ENCODE measurements at places on chromosomes 11 and 22. TPM values are rescaled to one million over a fixed set of nuclear protein-coding genes. Genes with fewer than 3 reads are reported as not detected.

Gene EHBP1L1
- total RNA-seq: 149 TPM

Gene RIN1
- 18.8 TPM for total RNA-seq

Gene GRIK4
- not detected for total RNA-seq

DNA sequence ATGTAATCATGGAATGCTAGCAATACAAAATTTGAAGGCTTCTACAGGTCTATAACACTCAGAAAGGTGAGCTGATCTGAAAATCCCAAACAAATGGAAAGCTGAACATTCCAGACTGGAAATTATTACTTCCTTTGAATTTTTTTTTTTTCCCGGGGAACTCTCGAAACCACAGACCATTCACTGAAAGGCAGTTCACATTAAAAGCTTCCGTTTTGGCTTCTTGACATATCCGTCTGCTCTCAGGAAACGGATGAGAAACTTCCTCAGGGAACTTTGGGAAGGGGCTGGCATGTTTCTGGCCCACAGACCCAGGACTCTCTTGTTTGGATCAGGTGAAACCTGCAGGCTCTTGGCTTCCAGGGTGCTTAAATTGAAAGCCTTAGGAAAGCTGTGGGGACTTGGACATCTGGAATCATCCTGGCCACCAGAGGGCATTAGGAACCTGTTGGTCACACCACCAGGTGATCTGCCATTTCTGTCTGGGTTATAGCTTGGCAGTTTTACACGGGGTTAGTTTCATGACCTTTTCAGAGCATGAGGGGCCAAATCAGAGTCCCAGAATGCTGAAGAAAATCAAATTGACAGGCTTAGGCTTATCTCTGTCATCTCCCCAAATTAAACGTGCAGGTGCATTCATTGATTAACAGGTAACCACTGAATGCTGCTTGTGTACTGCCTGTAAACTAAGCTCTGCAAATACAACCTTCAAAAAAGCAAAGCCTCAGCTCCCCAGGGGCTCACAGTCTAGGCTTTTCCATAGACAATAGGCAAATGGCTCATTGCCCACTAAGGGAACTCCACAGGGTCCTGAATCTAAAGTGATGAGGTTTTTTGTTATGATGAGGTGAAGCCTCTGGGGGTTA lies 22.7 kb upstream of the GRAMD1B start:
- peak; percentile 85 for DNase-seq

DNA sequence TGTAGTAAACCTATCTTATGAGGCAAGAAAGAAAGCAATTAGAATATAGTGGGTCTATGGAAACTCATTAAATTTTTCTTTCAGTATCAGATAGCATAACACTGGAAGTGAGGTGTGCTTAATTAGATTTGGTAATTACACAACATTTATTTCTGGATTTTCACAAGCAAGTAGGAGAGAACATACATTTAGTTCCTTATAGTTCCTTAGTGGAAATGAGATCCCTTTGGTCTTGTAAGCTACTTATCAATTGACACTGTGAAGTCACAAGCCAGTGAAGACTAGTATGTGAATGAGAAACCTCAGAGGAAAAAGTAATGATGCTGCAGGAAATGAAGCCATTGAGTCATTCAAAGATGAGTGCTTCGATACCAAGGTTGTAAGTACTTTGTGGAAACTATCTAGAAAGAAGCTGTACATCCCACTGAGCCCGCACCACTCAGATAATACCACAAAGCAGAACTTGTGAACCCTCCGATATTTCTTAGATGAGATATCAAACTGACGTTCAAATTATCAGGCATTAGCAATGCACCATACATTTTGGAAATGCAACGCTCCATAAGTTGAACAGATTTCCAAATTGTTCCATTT lies 53.5 kb downstream of the ENTHD1 start:
- no peak for DNase-seq

DNA sequence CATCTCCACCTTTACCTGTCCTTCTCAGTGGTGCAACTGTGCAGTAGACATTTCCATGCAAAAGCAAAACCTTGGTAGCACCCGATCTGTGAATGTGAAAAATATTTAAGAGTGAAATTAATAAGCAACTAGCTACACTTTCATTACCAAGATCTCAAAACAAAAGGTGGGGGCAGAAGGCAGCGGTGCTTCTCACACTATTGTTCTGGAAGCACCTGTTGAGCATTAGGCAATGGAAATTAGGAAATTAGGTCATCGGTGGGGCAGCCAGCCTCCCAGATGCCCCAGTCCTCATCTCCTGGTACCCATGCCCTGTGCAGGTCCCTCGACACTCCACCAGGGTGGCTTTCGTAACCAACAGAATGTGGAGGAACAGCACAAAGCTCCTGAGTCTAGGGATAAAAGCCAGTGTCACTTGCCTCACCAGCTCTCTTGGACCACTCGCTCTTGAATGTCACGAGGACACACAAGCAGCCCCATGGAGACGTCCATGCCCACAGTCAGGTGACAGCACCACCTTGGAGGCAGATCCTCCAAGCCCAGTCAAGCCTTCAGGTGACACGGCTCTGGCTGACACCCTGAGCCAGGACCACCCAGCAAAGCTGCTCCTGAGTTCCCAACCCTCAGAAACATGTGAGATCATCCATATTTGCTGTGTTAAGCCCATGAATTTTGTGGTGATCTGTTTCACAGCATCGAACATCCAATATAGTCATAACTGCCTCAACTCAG lies 3.3 kb downstream of the LTO1 start:
- DNase-seq: no peak

DNA sequence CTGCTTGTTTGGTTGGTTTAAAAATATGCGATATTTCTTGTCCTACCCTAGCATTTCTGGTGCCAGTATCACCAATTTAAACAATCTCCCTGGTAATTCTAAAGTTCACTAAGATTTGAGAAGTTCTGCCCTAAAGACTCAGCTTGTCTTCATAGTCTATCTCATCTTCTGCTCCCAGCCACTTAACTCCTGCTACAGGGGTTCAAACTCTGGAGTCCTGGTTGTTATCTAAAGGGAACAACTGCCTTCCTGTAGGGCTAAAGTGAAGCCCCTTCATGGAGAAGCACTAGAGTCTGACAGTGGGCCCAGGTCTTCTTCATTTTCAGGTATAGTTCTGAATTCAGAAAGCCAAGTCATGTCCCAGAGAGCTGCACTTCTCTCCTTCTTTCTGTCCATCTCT lies 73.2 kb downstream of the CTNND1 start:
- DNase-seq: no peak

GRCh38 chr11:126608658-126609057 lies 253.2 kb downstream of the ST3GAL4 start:
- DNase-seq: no peak

- no peak for DNase-seq
Measured at GRCh38 chr11:115674937-115675544, 170.8 kb upstream of the CADM1 start.

DNA sequence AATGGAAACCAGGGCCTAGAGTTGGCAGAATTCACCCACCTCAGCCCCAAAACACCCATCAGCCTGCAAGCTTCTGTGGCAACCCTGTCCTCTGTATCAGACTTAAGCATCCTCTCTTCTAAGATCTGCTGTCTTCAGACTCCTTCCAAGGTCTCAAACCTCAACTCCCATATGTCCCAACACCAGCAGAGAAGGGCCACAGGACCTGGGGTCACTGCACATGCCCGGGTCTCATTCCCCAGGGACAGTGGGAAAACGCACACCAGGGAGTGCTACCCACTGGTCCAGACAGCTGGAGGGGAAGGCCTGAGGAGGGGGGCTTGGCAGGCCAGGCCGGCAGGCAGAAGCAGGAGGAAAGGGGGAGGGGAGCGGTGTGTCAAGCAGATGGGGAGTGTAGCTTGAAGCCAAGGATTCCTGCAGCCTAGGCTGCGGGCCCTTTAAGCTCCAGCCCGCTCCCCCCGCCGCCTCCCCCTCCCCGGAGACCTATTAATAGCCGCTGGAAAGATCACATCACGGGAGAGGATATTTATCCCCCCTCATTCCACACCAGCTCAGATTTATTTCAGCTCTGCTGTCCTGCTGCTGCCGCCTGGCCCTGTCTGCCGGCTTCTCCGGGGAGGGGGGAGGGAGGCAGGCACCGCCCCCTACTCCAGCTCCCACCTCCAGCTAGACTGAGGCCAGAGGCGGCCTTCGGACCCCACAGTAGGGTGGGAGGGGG lies 16.7 kb downstream of the BCL9L start:
- peak; percentile 60 for DNase-seq

GRCh38 chr11:96167787-96168186 lies 175.2 kb downstream of the MAML2 start:
- DNase-seq: no peak

DNA sequence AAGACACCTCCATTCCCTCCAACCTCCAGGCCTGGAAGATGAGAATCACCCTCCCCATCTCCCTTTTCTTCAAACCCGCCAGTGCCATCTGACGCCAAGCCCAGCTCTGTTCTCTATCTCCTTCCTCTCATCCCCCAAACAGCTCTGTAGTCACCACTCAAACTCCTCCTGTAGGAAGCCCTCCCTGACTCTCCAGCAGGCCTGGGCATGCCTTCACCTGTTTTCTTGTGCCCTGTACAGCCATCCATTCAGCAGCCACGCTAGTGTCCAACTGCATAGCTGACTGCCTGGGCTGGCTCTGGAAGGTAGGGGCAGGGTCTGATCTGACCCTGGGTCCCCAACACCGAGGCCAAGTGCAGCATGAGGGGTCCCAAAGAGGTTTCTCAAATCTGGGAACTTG lies 25.0 kb downstream of the GDPD5 start:
- DNase-seq: no peak

DNA sequence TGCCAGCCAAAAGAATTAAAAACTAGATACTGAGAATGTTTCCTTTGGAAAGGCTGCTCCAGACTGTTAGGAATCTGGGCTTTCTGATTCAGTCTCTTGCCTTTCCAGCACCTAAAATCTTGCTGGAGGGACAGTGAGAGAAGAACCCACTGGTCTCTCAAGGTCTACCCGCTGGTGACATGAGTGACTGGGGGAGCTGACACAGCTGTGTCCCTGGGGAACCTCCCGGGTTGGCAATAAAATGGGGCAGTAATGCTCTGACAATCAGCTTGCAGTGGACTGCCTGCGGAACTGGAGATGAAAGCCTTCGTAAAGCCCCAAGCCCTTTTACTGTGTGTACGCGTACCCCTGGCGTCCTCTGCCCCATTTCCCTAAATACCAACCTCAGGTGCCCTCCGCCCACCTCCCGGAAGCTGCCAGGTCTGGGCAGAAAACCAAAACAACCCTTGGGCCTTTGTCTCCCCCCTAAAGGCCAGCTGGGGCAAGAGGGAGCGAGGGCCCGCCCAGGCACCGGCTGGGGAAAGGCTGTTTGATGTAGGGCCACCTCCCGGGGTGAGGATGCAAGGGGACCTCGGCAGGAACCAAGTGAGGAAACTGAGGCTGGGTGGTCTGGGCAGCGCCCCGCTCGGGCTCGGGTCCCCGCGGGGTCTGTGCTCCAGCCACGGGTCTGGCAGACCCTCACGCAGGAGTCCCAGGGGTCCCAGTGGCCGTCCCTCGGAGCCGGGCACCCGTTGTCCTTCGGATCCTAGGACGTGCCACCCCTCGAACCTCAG lies 741 bp downstream of the CARS1 start:
- peak; percentile 42 for DNase-seq

DNA sequence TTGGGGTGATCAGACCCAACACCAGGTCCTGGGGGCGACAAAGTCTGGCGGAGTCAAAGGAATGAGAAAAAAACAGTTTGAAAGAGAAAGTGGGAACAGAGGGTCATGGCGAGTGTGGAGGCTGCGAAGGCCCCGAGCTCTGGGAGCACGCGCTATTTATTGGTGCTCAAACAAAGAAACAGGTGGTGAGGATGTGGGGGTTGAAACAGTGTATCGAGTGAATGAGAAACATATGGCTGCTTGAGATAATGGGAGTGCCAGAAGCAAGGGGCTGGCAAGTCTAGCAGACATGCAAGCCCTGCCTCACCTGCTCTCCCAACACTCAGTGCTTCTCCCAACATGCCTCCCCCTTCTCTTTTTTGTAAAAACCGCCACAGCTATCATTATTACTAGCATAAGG lies 7.8 kb upstream of the DUSP18 start:
- no peak for DNase-seq

- no peak for DNase-seq
Measured at GRCh38 chr11:16846305-16846704, 107.9 kb downstream of the C11orf58 start.

DNA sequence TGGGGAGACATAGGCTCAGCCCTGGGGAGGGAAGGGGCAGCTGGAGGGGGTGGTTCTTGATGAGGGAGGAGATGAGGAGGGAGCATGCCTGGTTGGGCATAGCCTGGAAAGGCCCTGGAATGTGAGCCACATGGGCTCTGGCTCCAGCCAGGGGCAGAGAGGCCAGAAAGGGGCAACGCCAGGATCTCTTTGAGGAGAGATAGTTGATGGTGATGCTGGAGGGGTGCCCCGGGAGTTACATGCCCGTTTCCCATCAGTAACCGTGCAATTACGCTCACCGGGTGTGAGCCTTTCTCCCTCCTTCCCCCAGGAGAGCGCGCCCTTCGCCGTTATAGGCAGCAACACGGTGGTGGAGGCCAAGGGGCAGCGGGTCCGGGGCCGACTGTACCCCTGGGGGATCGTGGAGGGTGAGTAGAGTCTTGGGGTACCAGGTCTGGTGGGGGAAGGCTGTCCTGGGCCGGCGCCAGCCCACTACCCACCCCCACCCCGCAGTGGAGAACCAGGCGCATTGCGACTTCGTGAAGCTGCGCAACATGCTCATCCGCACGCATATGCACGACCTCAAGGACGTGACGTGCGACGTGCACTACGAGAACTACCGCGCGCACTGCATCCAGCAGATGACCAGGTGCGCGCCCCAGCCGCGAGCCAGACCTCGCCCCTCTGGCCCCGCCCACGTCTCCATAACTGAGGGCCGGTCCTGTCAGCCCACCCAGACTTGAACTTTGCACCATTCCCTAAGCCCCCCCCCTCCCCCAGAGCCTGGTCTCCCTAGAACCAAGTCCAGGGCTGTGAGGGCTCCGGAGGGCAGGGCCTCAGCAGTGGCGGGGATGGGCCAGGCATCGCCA lies 1.8 kb upstream of the GP1BB start:
- no peak for DNase-seq

DNA sequence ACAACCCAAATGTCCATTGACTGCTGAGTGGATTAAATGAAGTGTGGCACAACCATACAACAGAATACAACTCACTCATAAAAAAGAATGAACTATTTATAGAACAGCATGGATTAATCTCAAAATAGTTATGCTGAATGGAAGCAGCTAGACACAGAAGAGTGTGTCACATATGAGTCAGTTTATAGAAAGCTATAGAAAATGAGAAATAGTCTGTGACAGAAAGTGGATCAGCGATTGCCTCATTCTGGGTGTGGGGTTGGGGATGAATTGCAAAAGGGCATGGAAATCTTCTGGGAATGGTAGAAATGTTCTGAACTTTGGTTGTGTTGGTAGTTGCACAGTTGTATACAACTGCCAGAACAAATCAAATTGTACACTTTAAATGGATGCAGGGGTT lies 37.4 kb downstream of the PRR5L start:
- no peak for DNase-seq

GRCh38 chr11:11577932-11578911 lies 43.6 kb downstream of the GALNT18 start:
- no peak for DNase-seq

GRCh38 chr11:36333897-36334296 lies 37.8 kb downstream of the PRR5L start:
- DNase-seq: peak; percentile 59

GRCh38 chr11:133576351-133576750 lies 44.0 kb upstream of the OPCML start:
- DNase-seq: peak; percentile 13

Measured in HT-29 (cell line).